ENCODE measurements at places on chromosomes 16 and 17.

DNA sequence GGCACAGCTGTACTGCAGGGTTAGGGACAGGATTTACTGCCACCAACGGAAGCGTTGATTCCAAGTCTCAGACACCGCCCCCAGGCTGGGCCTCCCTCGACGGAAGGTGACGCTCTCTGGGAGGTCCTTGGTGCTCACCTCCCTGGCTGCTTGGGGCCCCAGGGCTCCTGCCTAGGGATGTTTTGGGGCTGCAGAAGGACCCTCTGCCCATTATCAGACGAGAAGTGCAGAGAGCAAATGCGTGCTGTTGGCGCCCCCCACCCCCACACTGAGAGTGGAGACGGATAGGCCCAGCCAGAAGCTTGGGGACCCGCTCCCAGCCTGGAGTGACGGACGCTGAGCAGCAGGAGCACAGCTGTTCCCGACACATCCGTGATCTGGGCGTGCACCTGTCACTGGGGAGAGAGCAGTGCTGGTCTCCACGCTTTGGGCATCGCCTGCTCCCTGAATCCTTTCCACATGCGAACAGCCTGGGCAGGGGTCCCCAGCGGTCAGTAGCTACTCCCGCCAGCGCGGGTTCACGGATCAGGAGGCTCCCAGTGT lies 5.1 kb upstream of the SOX8 start:
- DNase-seq, result no peak

GRCh38 chr17:36124879-36125824 lies 21.5 kb downstream of the CCL4 start:
- no peak for DNase-seq

- peak; percentile 34 for DNase-seq
Observed at GRCh38 chr17:41917679-41918313, 955 bp downstream of the ACLY start.

DNA sequence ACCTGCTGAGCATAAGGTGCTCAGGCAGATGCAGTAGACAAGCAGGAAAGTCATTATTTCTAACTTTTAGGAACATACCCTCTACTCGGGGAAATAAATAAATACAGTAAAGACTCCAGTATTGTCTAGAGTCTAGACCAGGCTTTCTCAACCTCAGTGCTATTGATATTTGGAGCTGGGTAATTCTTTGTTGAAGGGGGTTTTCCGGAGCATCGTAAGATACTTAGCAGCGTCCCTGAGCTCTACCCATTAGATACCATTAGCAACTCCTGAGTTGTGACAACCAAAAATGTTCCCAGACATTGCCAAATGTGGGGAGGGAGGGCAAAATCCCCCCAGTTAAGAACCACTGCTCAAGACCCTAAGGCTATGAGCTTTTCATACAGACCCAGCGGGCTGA lies 21.1 kb downstream of the EPOP start:
- DNase-seq, result no peak

DNA sequence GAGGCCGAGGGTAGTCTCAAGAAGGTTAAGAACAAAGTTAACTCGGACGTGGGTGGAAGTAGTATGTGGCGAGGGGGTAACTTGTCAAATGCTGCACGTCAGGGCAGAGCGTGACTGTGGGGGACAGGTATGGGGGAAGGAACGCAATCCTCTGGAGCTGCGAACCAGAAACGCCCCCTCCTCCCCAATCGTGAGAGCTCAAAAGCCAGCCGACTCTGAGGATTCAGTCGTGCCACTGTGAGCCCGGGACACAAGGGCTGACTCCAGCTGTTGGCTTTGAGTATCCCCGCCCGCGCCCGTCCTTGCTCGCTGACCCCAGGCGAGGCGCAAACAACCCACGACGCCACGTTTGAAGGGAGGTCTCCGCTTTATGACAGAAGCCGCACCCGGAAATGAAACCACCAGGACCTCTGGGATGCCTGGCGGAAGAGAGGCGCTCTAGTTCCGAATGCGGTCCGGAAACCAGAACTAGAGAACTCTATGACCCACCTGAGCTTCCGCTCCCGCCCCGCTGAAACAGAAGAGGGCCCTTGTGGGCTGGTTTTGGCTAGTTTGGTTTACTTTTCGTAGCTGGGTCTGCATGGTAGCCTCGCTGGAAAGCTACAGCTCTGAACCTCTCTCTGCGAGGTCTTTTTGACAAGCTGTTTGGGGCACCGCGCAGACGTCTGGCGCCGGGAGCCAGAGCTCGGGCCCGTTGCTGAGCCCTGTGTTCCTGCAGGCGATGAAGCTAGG lies at the start of gene PEX12:
TSS of gene PEX12 (minus strand) at position 375 of the 732 bp plus-strand sequence. CDS start 550 bp downstream, outside the sequence.
- peak; percentile 84 for DNase-seq

GRCh38 chr17:7307686-7308624 lies 527 bp downstream of the EIF5A start:
- DNase-seq, result no peak

DNA sequence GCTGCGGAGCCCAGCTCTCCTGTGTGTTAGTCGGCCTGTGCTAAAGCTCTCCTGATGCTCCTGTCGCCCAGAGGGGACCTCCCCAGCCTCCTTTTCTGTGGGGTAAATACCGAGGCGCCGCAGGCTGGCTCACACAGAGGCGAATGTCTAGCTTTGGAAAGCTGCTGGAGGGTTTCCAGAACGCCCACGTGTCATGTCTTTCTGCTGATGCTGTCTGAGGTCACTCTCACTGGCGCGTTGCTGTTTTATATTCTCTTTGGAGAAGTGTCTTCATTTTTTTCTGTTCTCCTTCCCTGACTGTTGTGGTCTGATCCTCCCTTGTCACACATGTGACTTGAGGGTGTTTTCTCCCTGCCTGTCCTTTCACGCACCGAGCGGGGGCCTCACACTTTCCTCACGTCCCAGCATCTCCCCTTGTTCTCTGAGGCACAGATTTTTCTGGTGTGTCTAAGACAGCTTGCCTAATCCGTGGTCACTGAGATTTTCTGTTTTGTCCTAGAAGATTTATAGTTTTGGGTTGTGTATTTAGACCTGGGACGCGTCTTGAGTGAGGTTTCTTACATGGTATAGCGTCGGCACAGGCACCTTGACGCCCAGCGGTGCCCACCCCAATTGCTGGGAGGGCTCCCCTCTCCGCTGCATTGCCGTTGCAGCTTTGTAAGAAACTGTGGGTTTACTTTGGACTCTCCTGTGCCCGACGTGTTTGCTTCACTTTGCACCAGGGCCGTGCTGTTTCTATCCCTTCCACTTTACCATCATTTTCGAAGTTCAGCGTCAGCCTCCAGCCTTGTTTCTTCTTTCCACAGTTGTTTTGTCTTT lies 92.1 kb upstream of the ZNF750 start:
- DNase-seq, result peak; percentile 77

GRCh38 chr17:72404872-72405271 lies 284.1 kb downstream of the SOX9 start:
- no peak for DNase-seq

- no peak for DNase-seq
Observed at GRCh38 chr17:1989135-1989534, 36.0 kb downstream of the RTN4RL1 start.

DNA sequence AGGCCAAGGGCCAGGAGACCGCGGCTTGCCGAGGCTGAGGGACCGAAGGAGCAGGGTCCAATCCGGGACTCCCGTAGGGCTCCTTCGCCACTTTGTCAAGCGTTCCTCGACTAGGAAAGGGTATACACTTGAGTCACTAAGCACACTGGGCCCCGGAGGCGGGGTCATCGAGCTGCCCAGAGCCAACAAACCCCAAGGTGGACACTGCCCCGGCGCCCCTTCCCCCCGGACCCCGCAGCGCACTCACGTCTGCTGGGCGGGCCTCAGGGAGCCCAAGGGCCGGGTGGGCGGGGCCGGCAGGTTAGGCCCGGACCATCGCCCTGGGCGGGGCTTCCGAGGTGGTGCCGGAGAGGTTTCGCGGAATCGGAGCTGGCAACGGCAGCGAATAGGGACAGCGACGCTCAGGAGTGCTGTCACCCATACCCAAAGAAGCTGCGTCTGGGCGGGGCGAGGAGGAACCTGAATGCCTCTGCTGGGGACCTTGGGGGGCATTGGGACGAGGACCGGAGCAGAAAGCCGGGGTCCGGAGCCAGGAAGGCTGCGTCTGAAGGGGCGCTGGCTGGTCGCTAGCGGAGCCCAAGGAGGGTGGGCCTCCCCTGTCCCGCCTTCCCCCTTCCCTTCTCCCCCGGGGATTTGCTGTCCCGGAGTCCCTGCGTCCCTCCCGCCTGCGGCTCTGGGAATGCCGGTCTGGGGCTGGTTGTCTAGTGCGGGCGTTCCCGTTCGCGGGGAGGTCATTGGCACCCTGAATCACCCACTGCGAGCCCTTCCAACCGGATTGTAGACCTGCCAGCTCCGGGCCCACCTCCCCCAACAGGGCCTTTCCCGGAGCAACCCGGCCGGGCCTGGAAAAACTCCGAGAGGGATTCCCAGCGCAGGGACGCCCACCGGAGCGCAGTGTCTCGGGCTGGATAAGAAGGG lies 118.2 kb upstream of the SMURF2 start:
- DNase-seq, result peak; percentile 44

DNA sequence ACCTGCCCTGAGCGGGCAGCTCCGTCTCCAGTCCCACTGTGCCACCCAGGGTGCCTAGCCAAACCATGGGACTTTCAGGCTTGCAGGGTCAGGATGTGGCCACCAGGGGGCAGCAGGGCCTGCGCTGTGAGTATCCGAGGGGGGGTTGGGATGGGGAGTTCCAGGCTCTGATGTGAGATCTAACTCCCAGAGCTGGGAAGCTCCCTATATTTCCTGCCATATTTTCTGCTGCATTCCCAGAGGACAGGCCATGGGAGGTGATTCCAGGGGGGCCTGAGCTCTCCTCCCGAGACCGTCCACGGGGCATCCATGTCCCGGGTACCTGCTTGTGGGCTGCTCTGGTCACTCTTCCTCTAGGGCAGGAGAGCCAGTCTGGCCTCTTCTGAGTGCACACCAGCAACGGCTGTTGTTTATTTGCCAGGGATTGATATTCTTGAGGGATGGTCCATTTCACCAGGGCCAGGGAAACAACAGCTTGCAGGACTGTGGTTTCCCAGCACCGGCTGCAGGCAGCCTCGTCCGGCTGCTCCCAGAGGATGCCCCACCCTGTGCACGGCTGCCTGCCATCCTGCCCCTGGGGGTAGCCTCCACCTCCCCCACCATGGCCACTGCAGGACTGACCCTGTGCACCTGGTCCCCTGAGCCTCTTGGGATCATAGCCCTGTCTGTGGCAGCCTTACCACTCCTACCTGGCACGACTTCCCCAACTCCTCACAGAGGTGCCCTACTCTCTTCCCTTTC lies 1.2 kb downstream of the GPR142 start:
- peak; percentile 75 for DNase-seq

DNA sequence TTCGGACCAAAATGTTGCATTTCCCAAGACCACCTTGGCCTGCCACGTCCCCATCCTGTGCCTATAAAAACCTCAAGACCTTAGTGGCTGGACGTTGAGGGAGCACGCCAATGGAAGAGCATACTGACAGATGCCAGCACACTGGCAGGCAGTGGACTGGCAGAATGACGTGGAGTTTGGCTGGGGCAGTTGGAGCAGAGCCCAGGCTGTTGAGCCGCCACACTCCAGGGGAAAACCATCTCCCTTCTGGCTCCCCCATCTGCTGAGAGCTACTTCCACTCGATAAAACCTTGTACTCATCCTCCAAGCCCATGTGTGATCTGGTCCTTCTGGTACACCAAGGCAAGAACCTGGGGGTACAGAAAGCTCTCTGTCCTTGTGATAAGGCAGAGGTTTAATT lies 494.1 kb downstream of the CDH11 start:
- peak; percentile 46 for DNase-seq

DNA sequence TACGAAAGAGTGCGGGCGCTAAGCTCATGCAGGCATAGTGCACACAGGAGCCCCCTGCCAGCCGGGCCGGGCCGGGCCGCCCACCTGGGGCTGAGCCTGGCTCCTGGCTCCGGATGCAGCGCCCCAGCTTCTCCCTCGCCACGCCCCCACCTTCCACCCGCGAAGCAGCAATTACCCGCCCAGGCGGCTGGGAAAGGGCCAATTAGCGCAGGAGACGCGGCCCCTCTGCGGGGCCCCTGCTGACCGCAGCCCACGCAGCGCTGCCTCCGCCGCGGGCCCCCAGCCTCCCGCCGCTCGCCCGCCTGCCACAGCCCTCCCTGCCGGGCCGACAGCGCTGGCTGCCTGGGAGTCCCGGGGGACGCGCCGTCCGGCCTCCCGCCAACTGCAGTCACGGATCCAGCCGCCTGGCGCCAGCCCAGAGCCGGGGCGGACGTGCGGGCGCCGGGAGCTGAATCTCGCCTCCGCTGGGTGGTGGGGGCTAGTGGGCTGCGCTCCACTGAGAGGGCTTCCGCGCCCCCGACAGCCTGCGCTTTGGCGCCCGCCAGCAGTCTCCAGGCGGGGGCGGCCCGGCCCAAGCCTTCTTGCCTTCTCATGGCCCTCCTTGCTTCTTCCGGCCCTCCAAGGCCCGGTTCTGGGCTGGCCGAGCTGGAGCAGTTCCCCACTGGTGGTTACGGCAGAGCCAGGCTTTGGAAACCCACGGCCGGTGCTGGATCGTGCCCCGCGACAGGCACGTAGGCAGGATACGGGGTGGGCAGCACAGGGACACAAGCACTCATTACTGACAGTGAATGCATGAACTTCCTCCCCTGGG lies 14.9 kb upstream of the CBFB start:
- peak; percentile 90 for DNase-seq

DNA sequence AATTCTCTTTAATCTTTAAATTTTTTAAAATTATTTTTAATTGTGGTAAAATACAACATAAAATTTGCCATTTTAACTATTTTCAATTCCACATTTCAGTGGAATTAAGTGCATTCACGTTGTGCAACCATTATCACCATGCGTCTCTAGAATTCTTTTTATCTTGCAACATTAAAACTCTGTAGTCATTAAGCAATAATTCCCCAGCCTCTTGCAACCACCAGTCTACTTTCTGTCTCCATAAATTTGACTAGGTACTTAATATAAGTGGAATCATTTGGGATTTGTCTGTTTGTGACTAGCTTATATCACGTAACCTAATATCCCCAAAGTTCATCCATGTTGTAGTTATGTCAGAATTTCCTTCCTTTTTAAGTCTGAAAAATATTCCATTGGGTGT lies 79.1 kb downstream of the TAOK1 start:
- no peak for DNase-seq

DNA sequence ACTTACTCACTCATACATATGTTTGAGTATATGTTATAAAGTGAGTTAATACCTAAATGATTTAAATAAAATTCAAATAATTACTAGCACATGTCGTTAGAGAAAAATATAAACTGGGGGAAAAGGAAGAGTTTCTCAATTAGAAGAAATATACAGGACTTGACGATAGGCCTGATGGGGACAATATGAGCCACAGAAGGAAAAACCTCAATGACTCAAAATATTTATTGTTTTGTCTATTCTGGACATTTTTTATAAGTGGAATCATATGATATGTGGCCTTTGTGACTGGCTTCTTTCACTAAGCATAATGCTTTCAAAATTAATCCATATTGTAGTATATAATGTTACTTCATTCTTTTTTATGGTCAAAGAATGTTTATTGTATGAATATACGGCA lies 339.2 kb upstream of the PMFBP1 start:
- DNase-seq, result no peak

- no peak for DNase-seq
Observed at GRCh38 chr16:71250461-71251235, 20.1 kb upstream of the HYDIN start.

GRCh38 chr16:89687092-89687940 lies 827 bp downstream of the CDK10 start:
- no peak for DNase-seq

- DNase-seq, result no peak
Observed at GRCh38 chr16:11624636-11625607, 38.2 kb upstream of the LITAF start.
